HFFc6 (cell line): ENCODE measurements at places on chromosomes 12 and 14. TPM values are rescaled to one million over a fixed set of nuclear protein-coding genes. Genes with fewer than 3 reads are reported as not detected.

GRCh38 chr12:107780298-107780697 is 5.8 kb downstream of the ASCL4 start:
- H3K27ac ChIP-seq: no peak overlapping the region
- DNase-seq: no peak
- H3K4me3 ChIP-seq: no peak overlapping the region
- peaks cover 2% of the 10 kb centered on the region; the same call in 1 of the 2 replicates for H3K27me3 ChIP-seq

DNA sequence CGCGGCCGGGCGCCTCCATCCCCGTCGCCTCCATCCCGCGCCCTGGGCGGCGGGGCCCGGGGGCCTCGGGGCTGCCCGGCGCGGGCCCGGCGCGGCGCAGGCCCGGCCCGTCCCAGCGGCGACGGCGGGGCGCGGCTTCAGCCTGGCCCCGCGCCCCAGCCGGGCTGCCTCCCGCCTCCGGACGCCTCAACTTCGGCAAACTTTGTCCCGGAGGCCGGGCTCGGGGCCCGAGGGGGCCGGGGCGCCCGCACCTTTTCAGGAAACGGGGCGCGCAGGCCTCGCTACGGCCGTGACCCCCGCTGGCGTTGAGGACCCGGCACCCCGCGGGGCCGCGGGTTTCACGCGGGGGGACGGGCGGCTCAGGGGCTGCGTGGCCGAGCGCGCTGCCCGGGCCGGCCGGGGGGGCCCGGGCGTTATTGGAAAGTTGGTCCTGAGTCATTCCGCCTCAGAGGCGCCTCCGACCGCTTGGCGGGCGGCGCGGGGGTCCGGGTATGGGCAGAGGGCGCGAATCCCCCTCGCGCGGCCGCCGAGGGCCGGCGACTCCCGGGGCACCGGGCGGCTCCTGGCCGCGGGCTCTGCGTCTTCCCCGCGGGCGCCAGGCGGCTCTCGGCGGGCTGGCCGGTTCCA is 575 bp downstream of the TRAF3 start:
- H3K36me3 ChIP-seq: peaks cover 5% of the 10 kb centered on the region; the same call in 1 of the 2 replicates
- peaks cover 49% of the 10 kb centered on the region for H3K4me1 ChIP-seq
- peak overlapping the region; percentile 89 for H3K4me3 ChIP-seq
- H3K27ac ChIP-seq: peak overlapping the region; percentile 79

GRCh38 chr14:62697461-62697860 is 347.8 kb downstream of the KCNH5 start:
- H3K27me3 ChIP-seq: no peaks in the 10 kb centered on the region
- no peak for DNase-seq
- H3K4me3 ChIP-seq: no peak overlapping the region
- no peak overlapping the region for H3K27ac ChIP-seq
- H3K4me1 ChIP-seq: no peaks in the 10 kb centered on the region
- H3K36me3 ChIP-seq: no peaks in the 10 kb centered on the region; the same call in 1 of the 2 replicates

DNA sequence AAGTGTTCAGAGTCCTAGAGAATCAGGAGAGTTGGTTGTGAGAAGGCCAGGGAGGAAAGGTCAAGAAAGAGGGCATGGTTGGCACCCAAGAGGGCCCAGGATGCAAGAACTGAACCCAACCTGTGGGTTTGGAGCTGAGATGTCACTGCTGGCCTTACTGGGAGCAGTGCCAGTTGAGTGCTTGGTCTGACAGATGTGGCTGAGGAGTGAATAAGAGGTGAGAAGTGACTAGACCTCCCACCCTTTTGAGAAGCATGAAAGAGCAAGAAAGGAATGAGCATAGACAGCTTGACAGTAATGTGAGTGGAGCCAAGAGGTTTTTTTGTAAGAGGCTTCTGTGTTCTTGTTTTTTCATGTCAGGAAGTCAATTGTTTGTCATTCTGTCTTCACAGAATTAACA is 95.3 kb downstream of the FGD4 start:
- H3K27ac ChIP-seq: no peak overlapping the region
- peaks cover 8% of the 10 kb centered on the region for H3K27me3 ChIP-seq
- DNase-seq: no peak

DNA sequence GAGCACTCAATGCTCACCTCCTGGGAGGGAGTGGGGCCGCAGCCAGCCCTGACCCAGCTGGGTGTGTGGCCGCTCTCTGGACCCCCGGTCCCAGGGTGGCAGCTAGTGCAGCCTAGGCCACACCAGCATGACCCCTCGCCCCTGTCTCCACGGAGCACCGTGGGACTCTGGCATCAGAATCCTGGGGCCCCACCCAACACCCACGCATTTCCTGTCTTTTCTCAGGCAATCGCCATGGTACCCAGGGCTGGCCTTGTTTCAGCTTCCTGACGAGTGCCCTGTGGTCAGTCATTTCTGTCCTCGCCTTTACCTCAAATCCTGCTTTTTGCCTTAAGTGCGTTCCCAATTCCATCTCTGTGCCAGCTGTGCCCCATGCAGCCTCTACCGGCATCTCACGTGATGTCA is 15.9 kb downstream of the PACS2 start:
- no peaks in the 10 kb centered on the region for H3K36me3 ChIP-seq
- no peaks in the 10 kb centered on the region for H3K27me3 ChIP-seq
- peak; percentile 25 for DNase-seq
- H3K4me3 ChIP-seq: peak overlapping the region; percentile 41; the same call in 1 of the 2 replicates

DNA sequence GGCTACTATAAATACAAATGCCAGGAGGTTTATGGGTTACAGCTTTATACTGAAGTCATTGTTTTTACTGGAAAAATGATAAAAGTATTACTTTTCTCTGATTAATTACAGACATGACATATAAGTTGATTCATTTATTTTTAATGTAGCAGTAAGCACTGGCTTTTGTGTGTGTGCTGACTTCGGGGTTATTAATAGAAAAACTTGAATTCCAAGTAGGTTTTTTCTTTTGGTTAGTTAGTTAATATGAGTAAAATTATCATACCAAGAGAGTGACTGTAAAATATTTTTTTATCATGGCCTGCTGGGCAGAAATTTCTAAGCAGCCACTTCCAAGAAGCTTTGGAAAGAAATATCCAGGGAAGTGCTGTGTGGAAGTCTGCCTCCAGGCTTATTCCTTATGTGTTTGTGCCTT is 56.4 kb downstream of the IFT81 start:
- peak; percentile 58 for DNase-seq
- H3K4me1 ChIP-seq: peaks cover 33% of the 10 kb centered on the region
- no peaks in the 10 kb centered on the region; the same call in 1 of the 2 replicates for H3K27me3 ChIP-seq
- peaks cover 18% of the 10 kb centered on the region for H3K36me3 ChIP-seq

- H3K4me3 ChIP-seq: no peak overlapping the region
- H3K4me1 ChIP-seq: no peaks in the 10 kb centered on the region
- DNase-seq: no peak
- no peak overlapping the region for H3K27ac ChIP-seq
- no peaks in the 10 kb centered on the region for H3K36me3 ChIP-seq
Measured at GRCh38 chr14:76045773-76046172, 60.2 kb downstream of the IFT43 start.

GRCh38 chr14:67444395-67444794 is 32.4 kb upstream of the PLEK2 start:
- H3K27me3 ChIP-seq: peaks cover 36% of the 10 kb centered on the region
- peaks cover 25% of the 10 kb centered on the region for H3K4me1 ChIP-seq
- no peak overlapping the region for H3K4me3 ChIP-seq

Gene ZNF891
- 0.59 to 0.72 TPM (median 0.70 TPM) in 3 replicates for total RNA-seq

Gene BDKRB2
- 5.4 to 9.6 TPM (median 7.2 TPM) in 3 replicates for total RNA-seq

Gene HELB
- total RNA-seq: 1.3 to 2.0 TPM (median 1.7 TPM) in 3 replicates
